ENCODE measurements at places on chromosomes 7 and 10.
A peak's percentile ranks its signal among the peaks of the same experiment; 100 is the strongest.

GRCh38 chr7:130433301-130433700, 7.5 kb downstream of the CEP41 start:
- no peak for DNase-seq

DNA sequence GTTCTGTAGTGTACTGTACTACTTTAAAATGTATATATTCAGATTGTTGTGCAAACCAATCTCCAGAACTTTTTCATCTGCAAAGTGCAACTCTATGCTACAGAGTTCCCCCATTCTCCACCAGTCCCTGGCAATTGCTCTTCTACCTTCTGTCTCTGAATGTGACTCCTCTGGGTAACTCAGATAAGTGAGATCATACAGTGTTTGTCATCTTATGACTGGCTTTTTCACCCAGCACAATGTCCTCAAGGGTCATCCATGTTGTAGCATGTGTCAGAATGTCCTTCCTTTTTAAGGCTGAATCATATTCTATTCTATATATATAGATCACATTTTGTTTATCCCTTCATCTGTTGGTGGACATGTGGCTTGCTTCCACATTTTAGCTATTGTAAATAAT, 10.8 kb downstream of the SLIT1 start:
- no peak for DNase-seq

GRCh38 chr10:94963901-94964300, 25.4 kb downstream of the CYP2C9 start:
- peak; percentile 6 for DNase-seq

DNA sequence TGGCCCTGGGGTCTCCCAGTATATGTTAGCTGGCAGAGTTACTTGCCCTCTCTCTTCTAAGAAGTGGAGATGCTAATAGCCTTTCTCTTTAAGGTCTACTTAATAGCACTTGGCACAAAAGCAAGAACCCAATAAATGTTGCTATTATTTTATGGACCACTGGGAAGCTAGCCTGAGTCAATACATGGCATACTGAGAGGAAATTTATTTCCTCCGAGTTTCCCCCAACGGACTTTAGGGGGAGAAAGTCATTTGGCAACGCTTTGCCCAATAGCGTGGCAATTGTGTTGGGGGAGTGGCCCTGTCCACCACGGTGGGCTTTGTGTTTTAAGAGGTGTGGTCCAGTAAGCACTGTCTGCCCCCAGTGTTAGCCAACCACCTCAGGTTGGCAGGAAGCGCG, 87.4 kb upstream of the SMNDC1 start:
- no peak for DNase-seq

- DNase-seq: no peak
These were observed 26.3 kb upstream of the IFRD1 start for GRCh38 chr7:112423987-112424386.

- no peak for DNase-seq
These were observed 14.5 kb upstream of the ZNF777 start for GRCh38 chr7:149475121-149476045.

Data from NCI-H510A (cell line).